Activated naive CD8-positive, alpha-beta T cell treated with anti-CD3 and anti-CD28 coated beads for 36 hours (primary cell): ENCODE measurements at places on chromosomes 16 and 17. TPM values are rescaled to one million over a fixed set of nuclear protein-coding genes. Genes with fewer than 3 reads are reported as not detected.

FBXW10B gene
- total RNA-seq, result 0.82 TPM

PHOSPHO1 gene
- not detected for total RNA-seq

PRR15L gene
- not detected for total RNA-seq

TEKT3 gene
- not detected for total RNA-seq

ABI3 gene
- total RNA-seq, result 54.9 TPM

DNA sequence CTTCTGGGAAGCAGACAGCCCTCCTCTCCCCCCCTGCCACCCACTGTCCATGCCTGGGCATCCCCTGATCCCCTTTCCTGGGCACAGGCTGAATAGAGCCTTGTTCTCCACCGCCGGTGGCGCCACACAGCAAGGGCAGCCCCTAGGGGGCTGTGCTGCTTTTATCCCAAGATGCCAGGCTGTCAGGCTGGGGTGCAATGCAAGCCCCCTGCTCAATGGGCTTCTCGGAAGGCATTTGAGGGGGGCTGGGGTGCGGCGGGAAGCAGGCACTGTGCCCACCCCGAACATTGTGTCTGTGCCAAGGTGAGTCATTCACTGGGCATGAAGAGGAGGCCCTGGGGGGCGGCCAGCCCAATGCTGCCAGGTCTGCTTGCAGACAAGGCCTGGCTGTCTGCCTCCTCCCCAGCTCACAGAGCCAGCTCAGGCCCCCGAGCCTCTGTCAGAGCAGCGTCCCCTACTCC is 1.5 kb upstream of the GFAP start:
- no peak for DNase-seq

- no peak for DNase-seq
These were observed 416.3 kb upstream of the MAF start for GRCh38 chr16:80016731-80017326.

- peak; percentile 24 for DNase-seq
These were observed 10.7 kb downstream of the GNAO1 start for GRCh38 chr16:56202036-56202435.

DNA sequence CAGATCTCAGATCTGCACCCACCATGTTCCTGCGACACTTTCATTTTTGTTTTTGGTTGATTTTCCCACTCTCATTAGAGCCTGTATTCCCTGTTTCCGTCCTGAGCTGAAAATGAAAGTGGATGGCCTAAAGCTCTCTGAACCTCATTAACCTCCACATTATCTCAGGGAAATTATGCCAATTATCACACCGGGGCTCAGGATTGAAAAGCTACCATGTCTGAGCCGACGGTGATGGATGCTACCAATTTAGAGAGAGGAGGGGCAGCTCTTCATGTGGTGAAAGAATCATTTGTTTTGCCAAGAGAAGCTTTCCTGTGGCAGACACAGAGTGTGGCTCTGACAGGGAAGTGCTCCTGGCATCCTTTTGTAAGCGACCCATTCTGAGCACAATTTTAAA is 410.4 kb upstream of the CDH11 start:
- DNase-seq, result no peak

- DNase-seq, result no peak
These were observed 170.0 kb downstream of the C16orf78 start for GRCh38 chr16:49543631-49543946.

DNA sequence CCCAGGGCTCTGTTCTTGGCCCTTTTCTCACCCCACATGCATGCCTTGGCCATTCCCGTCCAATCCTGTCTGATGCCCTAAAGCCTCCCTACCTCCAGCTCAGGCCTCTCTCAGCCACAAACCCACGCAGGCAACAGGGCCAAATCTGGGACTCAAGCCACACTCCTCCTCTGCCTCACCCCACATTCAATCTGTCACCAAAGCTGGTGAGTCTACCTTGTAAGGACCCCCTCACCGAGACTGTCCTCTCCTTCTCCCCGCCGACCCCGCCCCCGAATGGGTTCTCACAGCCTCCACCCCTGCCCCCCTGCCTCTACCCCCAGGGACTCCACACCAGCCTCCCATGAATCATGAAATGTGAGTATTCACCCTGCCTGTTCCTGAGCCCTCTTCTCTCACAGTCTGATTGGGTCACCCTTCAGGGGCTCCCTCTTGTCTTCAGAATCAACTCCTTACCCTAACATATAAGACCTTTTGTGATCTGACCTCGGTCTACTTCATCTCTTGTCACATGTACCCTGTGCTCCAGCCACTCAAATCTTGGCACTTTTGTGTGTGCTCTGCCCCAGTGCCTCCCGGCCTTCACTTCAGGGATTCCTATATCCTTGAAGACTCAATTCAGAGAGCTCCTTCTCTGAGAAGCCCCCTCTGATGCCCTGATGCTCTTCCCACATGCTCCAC is 10.7 kb downstream of the EPOP start:
- no peak for DNase-seq

DNA sequence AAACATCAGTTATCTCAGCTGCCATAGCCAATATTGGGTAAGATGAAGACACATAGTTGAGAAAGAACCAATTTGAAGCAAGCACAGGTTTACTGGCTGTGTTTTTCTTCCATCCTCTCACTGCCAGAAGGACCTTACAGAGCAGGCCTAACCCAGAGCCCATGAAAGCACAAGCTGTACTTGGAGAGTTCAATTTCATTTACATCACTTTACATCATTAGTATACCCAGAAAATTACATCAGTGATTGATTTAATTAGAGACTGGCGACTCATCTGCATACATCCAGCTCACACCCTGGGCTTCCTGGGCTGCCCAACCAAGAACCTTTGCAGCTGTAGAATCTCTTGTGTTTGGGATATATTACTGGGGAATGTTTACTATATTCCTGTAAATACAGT is 23.7 kb downstream of the LRRC36 start:
- no peak for DNase-seq

- no peak for DNase-seq
These were observed 226.1 kb downstream of the ZNF423 start for GRCh38 chr16:49629851-49630250.

GRCh38 chr17:27413792-27414191 is 42.5 kb upstream of the KSR1 start:
- no peak for DNase-seq

- no peak for DNase-seq
These were observed 92.0 kb downstream of the CYLD start for GRCh38 chr16:50833929-50834328.

- DNase-seq, result no peak
These were observed 211.6 kb downstream of the WWOX start for GRCh38 chr16:78310990-78311561.

GRCh38 chr16:82470016-82470415 is 156.8 kb upstream of the CDH13 start:
- no peak for DNase-seq

DNA sequence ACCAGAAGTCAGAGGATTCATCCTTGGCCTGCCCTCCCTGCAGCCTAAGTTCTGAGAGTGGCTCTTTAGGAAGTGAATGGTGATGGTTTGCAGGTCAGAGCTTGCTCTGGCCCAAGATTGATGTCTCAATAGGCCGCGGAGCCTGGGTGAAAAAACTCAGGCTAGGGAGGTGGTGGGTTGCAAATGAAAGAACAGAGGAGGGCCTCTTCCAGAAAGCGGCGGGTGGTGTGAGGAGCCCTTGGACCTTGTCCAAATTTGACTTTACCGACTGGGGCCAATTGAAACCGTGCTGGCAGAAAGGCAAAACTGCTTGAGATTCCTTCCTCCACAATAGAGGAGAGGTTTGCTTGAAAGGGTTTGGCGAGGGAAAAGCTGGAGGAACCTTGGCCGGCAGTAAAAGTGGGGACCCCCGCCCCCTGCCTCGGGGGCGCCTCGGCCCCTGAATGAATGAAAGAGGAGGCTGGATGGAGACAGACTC is 331.3 kb downstream of the SEC14L1 start:
- no peak for DNase-seq

DNA sequence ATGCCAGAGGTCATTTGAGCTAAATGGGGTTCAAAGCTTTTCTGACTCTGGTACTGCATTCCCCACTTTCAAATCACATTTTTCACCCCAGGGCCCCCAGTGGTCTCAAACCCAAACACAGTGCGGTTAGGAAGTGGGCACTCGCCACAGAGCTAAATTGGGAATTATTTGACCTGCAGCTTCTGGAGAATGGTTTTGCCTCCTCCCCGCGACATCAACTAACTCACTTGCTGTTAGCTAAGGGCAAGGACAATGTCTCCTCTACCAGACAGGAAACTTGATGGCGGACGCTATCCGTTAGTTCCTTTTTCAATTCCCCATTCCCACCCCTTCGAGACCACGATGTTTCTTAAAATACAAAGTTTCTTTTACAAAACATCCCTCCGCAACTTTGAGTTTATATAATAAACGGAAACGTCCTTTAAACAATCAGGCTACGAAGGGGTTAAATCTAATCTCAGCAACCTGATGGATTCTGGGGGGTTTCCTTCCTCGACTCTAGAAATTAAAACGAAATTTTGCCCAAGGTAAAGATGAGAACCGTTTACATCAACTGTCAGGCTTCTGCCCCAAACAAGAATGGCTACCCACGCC is 500 bp upstream of the KAT7 start:
- DNase-seq, result no peak

GRCh38 chr17:32699247-32699646 is 177.7 kb downstream of the MYO1D start:
- DNase-seq, result no peak

- peak; percentile 78 for DNase-seq
These were observed 18.5 kb downstream of the RAP1GAP2 start for GRCh38 chr17:2814481-2815341.

- peak; percentile 90 for DNase-seq
These were observed at the start of gene KLHDC4 for GRCh38 chr16:87765776-87766484. TSS of gene KLHDC4 (minus strand) at chr16:87765986. CDS start at chr16:87765890, 96 bp downstream.

DNA sequence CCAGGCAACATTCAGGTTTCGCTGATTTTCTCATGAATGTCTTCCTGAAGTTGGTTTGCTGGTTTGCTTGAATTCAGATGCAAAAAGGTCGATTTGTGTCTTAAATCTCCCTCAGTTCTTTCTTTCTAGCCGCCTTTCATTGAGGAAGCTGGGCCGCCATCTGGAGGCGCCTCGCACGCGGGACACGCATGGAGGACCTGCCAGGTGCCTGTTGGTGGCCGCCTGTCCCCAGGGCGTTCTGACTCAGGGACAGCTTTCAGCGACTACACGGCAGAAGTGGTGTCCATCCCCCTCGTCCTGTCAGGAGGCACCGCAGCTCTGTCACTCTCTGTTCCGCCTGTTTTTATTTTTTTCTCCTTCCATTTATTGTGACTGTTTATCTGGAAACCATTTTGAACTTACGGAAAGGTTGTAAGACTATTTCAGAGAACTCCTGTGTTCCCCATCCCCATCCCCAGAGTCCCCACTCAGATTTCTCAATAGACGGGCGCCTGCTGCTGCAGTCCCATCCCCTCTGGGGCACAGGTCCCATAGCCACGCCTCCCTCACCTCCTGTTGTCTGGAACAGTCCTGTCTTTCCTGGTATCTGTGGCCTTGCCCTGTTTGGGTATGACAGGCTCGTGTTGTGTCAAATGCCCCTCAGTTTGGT is 33.2 kb downstream of the COX4I1 start:
- DNase-seq, result no peak

GRCh38 chr17:37743612-37743874 is 1.3 kb downstream of the HNF1B start:
- no peak for DNase-seq

- DNase-seq, result peak; percentile 90
These were observed 1.6 kb downstream of the TP53 start for GRCh38 chr17:7685533-7686221.

DNA sequence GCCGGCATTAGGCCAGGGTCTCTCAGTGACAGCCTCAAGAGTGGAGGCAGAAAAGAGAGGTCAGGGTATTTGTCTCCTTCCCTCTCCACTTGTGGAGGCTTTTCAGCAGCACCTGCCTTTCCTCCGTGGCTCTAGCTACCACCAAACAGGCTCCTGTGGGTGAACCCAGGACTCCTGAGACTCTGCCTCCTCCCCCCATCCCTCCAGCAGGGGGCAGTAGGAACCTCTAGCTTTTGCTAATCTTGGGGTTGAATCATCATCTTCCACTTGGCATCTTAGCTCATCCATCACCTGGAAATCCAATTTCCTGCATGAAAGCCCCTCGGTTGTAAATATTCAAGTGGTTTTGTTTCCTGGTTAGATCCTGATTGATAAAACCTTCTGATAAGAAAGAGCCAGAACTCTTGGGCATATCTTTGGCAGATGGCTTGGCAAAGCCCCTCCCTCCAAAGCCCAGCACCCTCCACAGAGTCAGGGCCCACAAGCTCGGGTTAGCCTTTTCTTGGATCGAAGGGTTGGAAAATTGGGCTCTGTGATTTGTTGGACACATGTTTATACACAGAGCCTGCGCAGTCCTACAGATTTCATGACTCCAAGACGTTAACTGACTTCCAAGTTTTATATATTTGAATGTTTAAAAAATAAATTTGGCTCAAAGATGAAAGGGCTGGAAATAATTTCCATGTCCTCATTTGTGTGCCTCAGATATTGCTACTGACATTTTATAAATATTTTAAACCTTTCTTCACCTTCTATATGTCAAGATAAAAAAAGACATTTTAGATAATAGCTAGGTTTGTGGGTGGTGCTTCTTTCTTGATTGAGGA is 322.1 kb downstream of the MAP2K4 start:
- peak; percentile 6 for DNase-seq
